Thoracic aorta endothelial cell (primary cell): ENCODE measurements at places on chromosomes 16 and 17. TPM values are rescaled to one million over a fixed set of nuclear protein-coding genes. Genes with fewer than 3 reads are reported as not detected.

Gene SLC43A2
- 16.6 and 29.0 TPM in 2 replicates for total RNA-seq

Gene CACNG3
- total RNA-seq = not detected in 2 replicates

Gene CD300E
- total RNA-seq = not detected in 2 replicates

Gene MYO15B
- total RNA-seq = 6.3 and 11.6 TPM in 2 replicates

Gene MT4
- total RNA-seq = not detected in 2 replicates

Gene AMDHD2
- 24.3 and 30.5 TPM in 2 replicates for total RNA-seq

Gene CPNE7
- 9.3 and 9.5 TPM in 2 replicates for total RNA-seq

Gene KCNJ16
- under 0.01 and 0.13 TPM in 2 replicates for total RNA-seq

Gene TAC4
- total RNA-seq = not detected in 2 replicates
